ENCODE measurements at places on chromosomes 4 and X.
A peak's percentile ranks its signal among the peaks of the same experiment; 100 is the strongest.

DNA sequence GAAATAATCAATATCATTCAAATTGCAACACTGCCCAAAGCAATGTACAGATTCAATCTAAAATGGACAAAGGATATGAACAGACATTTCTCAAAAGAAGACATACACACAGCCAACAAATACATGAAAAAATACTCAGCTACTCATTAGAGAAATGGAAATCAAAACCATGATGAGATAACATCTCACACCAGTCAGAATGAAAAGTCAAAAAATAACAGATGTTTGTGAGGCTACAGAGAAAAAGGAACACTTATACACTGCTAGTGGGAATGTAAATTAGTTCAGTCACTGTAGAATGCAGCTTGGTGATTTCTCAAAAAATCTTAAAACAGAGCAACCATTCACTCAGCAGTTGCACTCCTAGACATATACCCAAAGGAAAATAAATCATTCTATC lies 205.2 kb downstream of the DKK2 start:
- DNase-seq, result no peak

GRCh38 chr4:86908251-86908657 lies 16.0 kb upstream of the C4orf36 start:
- no peak for DNase-seq

DNA sequence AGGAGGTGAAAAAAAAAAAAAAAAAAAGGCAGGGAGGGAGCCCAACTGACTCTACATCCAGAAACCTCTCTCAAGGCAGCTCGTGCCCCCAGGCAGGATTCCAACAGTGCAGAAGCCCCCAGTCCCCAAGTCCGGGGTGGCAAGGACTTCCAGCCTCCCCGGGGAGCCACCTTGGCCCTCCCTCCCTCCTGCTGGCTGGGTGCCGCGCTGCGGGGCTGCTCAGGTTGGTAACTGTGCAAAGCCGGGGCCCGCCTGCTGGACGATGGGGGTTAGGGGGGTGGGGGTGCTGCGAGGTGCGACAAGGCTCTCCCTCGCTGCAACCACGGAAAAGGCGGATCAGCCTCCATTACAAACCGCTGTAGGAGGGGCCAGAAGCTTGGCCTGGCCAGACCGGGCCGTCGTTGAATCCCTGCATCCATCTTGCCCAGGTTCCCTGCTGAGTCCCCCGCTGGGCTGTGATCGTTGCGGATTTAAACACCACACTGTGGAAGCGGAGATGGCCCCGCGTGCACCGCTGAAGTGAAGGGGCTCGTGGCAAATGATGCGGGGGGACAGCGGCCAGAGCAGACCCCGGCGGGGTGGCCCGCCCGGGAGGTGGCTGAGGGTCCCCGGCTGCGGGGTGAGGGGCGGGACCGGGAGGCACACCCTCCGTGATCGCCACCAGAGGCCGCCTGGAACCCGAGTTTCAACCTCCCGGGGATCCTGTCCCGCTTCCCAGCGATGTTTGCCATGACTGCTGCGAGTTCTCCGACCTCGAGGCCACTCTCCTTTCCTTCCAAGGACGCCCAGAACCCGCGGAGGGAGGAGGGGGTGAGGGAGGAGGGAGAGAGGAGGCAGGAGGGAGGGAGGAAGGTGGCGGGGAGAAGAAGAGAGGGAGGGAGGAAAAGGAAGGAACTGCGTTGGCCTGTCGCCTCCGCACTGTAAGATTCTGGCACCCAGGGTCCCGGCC lies 58.0 kb upstream of the DDX3X start:
- peak; percentile 6 for DNase-seq

DNA sequence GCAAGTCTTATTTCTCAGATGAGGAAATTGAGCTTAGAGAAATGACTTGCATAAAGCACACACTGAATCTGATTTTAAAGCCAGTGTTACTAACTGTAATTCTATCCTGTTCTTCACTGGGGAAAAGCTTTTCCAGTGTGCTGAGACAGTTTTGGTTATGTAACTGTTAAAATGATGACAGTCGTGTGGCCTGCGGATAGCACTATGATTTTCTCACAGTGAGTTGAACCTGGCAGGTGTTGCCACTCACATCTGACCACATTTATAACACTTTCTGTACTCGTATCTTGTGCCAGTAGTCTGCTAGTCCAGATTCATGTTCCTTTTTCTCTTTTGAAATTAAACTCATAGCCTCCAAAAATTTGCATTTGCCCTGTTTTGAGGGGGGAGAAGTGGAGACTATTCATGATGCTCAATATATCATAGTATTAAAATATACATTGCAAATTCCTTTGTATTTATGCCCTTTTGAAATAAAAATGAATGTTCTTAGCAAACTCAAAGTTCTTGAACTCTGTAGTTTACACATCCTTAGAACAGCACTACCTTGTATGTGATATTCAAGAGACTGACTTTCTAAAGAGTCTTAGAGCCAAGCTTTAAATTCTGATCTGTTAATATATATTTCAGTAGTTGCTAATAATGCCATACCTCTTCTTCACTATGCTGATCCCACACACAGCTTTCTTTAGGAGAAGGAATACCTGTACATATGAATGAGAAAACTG lies 132.3 kb downstream of the PDLIM5 start:
- no peak for DNase-seq

- no peak for DNase-seq
Observed at GRCh38 chr4:87114245-87115062, 106.0 kb downstream of the KLHL8 start.

GRCh38 chrX:48540028-48540375 lies 488 bp downstream of the TBC1D25 start:
- DNase-seq, result peak; percentile 26

DNA sequence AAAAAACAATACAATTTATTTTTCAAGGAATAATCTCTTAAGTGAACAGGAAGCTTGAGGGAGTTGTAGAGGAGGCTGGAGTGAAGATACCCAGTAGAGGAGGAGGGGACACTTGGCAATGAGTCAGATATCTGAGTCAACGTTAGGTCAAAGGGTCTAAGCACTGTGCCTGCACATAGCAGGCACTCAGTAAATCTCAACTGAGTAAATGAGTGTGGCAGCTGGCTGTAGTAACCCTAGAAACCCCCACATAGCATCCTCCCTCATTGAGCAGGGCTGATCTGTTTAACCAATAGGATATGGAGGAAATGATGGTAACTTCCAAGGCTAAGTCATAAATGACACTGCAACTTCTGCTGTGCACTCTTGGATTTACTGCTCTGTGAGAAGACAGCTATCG lies 186.0 kb upstream of the FAM241A start:
- no peak for DNase-seq

DNA sequence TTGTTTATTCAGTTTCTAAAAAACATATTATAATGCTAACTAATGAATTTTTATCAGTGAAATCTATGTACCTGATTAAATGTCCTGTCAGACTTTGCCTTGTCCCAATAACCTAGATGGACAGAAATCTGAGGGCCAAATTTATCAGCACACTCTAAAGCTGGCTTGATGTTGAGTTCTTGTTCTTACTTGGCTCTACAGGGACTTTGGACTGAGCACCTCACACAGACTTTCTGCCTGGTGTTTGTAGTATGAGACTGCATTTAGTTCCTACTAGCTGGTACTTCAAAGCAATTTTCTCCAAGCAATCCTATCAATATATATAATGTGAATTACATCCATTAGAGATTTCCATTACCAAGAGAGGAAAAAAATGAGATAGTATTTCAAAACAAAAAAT lies 37.8 kb downstream of the INTS12 start:
- no peak for DNase-seq

DNA sequence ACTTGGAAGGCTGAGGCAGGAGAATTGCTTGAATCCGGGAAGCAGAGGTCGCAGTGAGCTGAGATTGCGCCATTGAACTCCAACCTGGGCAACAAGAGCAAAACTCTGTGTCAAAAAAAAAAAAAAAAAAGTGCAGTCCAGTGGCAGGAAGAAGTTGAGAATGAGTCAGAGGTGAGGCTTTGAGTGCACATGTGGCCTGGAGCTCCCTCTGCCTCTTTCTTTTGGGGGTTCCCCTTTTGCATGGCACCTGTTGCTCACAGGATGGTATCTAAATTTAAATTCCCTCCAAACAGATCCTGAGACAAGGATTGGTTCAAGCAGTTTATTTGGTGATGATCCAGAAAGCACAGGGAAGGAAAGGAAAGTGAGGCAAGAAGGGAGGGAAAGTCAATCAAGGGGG lies 151.4 kb upstream of the STX18 start:
- DNase-seq, result no peak

- no peak for DNase-seq
Observed at GRCh38 chr4:151575646-151576045, 166.7 kb downstream of the FHIP1A start.

DNA sequence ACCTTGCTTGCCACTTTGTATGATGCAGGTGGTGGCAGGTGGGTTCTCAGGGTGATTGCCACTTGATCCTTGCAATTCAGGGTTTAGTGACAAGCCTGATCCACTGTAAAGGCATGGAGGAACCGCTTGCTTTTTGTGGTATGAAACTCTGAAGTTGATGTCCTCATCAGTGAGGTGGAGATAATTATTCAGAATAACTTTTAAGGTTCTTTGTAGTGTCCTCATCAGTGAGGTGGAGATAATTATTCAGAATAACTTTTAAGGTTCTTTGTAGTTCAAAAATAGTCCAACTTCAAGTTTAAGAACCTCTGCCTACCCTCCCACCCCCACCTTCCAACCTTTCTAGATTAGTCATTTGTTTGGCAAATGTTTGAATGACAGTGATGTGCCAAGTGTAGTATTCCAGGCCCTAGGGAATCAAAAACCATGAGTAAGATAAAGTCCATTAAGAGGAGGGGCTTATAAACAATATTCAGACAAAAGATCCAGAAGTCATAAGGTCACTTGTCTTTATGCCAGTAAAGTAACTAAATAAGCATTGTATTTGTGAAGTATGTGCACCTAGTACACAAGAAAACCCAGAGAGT lies 51.2 kb downstream of the DCUN1D4 start:
- DNase-seq, result no peak

- DNase-seq, result peak; percentile 92
Observed at GRCh38 chr4:1726146-1726934, 5.0 kb downstream of the TACC3 start.

- no peak for DNase-seq
Observed at GRCh38 chrX:9700555-9700954, 65.1 kb downstream of the GPR143 start.

GRCh38 chr4:149897783-149898182 lies 82.1 kb upstream of the IQCM start:
- no peak for DNase-seq

DNA sequence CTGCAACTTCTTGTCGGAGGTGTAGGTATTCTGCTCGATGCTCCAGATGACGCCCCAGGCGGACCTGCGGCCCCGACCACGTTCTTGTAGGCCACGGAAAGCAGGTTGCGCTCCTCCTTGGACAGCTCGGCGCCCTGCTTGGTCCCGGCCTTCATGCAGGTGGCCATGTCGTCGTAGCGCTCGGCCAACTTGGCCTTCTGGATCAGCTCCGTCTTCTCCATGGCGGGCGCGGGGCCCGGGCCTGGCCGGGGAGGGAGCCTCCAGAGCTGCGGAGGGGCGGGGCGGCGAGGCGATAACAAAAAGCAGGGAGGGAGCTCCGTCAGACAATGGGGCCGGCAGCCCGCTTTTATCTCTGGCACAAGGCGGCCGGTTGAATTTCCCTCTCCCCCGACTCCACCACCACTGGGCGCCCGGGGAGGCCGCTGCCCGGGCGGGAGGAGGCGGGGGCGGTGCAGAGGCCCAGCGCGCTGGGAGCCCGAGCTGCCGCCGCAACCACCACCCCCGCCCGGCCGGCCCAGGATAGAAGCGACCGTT lies 28.3 kb upstream of the DRP2 start:
- DNase-seq, result no peak

DNA sequence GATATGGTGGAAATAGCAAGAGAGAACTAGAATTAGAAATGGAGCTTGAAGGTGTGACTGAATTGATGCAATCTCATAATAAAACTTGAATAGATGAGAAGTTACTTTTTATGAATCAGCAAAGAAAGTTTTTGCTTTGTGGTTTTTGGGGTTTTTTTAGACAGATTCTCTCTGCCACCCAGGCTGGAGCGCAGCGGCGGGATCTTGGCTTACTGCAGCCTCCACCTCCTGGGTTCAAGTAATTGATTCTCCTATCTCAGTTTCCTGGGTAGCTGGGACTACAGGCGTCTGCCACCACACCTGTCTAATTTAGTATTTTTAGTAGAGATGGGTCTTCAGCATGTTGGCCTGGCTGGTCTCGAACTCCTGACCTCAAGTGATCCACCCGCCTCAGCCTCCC lies 23.7 kb upstream of the NEIL3 start:
- DNase-seq, result no peak

DNA sequence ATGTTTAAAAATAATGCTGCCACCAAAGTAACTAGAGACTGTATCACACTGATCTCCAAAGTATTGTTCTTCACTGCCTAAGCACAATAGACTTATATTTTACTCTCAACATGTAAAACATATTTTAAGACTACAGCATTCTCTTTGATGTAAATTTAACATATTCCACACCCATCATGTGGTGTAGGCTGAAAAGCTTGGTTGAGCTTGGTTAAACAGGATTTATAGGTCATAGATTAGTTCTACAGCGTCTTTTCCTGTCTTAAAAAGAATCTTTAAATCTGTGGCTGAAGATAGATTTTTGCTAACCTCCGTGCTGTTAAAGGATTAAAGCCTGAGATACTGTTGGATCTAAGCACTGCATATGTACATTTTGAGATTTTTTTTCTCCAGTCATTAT lies 379.9 kb downstream of the SH2D1A start:
- DNase-seq, result no peak

GRCh38 chr4:15254236-15254880 lies 173.5 kb upstream of the C1QTNF7 start:
- no peak for DNase-seq

DNA sequence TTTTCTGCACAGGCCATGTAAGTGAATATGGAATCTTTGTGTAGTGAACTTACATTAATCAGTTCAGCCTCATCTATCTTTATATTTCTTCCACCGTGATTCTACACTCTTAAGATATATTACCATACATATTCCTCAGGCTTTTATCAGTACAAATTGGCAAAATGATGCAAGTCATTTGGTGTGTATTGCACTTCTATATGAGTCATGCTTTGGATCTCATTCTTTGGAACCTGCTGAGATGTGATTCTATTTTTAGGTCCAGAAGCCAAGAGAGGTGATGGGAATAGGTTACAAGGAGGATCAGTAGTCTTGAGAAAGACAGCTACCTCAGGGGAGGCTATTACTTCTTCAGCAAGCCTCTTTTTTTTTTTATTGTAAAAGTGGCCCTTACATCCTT lies 204.4 kb downstream of the ZNF330 start:
- no peak for DNase-seq

DNA sequence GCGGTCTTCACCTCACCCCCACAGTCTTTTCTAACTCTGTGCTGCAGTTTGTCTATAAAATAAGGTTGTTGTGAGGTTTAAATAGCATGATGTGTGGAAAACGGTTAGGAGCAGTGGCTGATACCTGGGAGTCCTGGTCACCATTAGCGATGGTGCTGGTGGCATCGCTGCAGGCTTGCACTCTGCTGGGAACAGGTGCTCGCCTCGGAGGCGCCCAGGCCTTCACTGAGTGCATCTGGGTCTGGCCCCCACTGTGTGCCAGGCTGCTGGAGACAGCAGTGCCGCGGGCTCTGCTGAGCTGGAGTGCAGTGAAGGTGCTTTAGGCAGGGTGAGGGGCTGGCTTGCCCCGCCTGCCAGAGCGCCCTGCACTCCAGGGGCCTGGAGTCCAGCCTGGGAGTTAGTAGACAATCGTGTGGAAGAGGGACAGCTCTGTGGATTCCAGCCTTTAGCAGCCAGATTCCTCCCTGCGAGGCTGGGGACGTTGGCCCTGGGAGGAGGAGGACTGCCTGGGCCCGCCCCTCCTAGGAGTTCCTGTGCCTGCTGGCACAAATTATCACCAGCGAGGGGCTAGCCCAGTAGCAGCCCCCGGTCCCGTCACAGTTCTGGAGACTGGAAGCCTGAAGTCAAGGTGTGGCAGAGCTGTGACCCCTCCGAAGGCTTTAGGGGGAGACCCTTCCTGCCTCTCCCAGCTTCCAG lies 7.3 kb downstream of the RGS12 start:
- no peak for DNase-seq

Measured in activated CD4-positive, CD25-positive, alpha-beta regulatory T cell (primary cell).